ENCODE measurements at places on chromosomes 3 and 15.

DNA sequence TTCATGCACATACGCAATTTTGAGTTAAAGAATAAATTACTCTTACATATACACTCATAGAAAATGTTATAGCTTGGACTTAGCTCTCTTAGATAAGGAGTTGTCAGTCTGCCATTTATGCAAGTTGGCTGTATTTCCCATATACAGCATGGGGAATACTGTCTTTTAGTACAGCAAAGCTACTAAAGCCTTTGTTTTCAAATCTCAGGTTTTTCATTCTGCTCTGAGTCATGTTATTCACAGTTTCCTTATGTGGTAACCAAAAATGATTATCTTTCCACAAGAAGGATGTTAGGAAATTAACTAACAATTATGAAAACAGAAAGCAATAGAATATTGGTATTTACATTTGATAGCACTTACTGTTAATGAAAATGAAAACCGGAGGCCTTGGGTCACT lies 4.3 kb upstream of the TIPARP start:
- DNase-seq: no peak

- no peak for DNase-seq
Observed at GRCh38 chr3:107410606-107411005, 33.4 kb downstream of the CCDC54 start.

DNA sequence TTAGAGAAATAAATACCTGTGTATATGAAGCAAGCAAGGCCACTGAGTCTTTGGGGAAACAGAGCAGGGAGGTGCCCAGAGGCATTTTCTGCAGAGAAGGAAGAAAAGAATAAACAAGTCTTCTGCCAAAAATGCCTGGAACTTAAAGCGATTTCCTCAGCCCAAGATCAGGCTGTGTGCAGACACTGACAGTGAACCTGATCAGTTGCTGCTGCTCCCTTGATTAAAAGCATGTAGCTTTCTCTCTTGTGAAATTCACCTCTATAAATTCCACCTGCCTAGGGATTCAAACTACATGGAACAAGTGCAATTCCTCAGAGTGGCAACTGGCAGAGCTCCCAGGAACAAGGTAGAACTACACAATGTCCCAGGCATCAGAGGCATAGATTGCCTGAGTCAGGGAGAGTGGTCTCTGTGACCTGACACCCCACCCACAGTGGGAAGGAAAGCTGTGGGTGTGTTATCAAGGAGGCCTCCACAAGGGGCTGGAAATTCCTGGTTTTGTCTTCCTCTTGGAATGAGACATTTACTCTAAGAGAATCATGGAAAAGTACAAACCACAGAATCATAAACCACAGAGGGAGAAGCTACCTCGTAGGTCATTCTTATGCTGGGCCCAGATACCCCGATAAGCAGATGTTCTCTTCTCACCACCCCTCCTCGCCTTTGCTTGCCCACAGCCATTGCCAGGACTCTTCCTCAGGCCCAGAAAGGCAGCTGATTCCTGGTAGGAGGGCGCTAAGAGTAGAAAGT lies 1.8 kb upstream of the ZBTB38 start:
- peak; percentile 96 for DNase-seq

- no peak for DNase-seq
Observed at GRCh38 chr3:136106101-136106500, 90.0 kb downstream of the MSL2 start.

DNA sequence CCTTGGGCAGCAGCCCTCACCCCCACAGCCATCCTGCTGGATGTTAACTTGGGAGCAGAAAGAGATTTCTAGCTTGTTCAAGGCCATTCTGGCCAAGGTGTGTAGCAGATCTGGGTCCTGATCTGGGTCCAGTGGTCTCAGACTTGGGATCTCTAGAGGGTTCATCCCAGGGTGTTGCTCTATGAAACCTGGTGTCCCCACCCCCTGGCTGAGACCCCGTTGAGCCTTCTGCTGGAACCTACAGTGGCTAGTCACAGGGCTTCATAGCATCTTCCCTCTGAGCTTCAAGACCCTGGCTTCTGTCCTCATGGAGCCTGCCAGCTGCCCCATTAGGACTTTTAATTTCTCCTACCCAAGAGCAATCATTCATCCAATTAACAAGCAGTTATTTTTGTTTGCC lies 64.3 kb downstream of the EPHB1 start:
- no peak for DNase-seq

- DNase-seq: no peak
Observed at GRCh38 chr3:6301626-6302025, 559.3 kb upstream of the GRM7 start.

DNA sequence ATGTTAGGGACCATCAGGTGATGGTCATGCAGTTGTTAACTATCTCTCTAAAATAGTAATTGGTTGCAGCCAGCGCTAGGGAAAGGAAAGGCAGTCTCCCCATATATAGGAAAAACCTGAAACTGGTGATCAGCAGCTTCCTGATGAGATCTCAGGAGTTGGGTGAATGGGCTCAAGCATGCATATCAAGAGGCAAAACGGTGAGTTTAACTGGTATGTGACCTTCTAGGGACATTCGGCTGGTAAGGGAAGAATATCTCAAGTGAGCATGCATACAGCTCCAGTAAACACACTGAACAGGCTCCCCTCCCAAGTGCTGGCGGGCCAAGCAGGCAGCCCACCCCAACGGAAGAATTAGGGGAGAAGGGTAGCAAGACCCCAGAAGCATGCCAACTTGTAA lies 49.3 kb upstream of the ROBO2 start:
- no peak for DNase-seq

DNA sequence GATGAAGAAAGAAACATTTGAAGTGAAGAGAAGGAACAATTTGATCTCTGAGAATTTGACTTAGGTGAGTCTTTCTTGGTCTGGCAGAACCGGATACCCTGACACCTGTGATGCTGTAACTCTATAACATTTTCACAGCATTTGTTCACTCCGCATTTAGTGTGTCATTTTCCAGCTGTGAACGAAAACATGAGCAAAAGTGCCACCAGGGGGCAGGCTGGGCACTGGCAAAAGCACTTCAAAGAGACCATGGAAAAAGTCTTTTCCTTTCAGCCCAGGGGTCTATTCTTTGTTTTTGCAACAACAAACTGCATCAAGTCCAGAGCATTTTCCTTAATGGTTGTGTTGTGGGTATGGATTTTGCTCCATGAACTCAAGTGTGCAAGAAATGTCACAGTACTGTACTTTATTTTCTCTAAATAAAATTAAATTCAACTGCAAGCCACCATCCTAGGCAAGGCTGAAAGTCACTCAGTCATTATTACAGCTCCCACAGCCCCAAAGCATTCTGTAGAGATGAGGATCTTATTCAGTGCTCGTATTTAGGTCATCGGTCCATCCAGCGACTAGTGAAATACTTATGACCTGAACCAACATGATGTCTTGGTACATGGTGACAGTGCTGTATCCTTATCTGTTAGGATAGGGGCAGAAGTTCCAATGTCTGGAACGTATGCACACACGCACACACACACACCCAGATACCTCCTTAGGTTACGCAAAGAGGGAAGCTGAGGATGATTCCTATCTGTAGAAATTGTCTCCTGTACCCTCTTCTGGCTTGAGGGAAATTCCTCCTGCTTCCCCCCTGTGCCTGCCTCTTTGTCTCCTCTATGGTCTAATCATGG lies 125.5 kb downstream of the GADL1 start:
- DNase-seq: peak; percentile 63

GRCh38 chr3:51982352-51982837 lies 940 bp upstream of the ACY1 start:
- DNase-seq: no peak

- no peak for DNase-seq
Observed at GRCh38 chr3:158572766-158573060, 1.7 kb downstream of the MLF1 start.

DNA sequence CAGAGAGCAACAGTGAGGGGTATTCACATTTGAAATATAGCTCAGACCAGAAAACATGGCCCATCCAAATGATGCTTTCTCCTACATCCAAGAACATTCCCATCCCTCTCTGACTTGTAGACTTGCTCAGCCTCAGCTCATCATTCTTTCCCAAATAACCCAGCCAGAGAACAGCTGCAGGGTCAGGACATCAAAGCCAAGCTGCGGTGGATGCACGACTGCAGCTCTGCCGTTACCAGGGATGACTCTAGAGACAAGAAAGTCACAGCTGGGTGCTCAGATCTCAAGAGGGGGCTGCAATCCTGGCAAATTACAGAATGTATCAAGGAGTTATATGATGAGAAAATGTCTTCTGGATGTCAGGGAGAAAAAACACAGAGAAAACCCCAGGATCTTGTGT lies 944.3 kb downstream of the NTRK3 start:
- DNase-seq: no peak

- DNase-seq: no peak
Observed at GRCh38 chr3:101223016-101223415, 97.4 kb downstream of the IMPG2 start.

DNA sequence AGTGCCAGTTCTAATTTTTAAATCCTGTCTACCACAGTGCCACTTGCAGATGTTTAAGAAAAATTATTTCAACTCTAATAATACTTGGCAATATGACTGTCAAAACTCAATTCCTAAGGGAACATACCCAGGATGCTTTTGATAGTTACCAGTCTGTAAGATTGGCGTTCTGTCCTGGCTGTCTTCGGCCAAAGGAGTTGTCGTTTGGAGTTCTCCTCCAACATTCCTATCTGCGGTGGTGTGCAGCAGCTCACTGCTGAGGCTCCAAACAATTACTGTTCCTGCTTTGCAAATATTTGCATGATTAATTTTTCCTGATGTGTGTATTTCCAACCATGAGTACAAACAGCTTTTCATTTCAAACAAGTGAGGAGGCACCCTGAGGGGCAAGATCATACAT lies 330.8 kb upstream of the DPH6 start:
- DNase-seq: no peak

- DNase-seq: no peak
Observed at GRCh38 chr15:85422607-85423006, 42.2 kb downstream of the AKAP13 start.

- DNase-seq: peak; percentile 94
Observed at GRCh38 chr3:138686771-138687221, 78.2 kb downstream of the FAIM start.

GRCh38 chr3:99911433-99911832 lies 93.8 kb downstream of the CMSS1 start:
- no peak for DNase-seq

GRCh38 chr3:141323936-141324704 lies 44.2 kb upstream of the ZBTB38 start:
- DNase-seq: no peak

- peak; percentile 73 for DNase-seq
Observed at GRCh38 chr3:171841620-171842000, 1.5 kb upstream of the TMEM212 start.

DNA sequence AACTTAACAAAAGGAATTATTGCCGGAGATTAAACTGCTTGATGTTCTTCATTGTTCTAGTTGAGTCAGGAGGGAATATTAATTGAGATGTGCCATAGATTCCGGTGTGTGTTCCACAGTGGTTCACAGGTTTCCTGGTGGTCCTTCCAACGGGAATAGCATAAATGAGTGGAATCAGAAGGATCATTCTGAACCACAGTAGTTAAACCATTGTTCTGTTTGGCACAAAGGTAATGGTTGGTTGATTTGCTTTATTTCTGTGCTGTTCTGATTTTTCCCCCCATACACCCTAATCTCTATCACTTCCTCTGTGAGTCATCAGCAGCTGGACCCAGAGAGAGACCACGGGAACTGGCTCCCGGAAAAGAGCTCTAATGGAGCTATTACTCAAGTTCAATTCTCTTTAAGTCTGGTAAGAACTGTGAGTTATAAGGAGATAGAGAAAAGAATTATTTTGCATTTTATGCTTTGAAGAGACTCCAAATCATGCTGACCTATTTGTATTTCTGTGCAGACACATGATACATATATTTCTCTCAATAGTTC lies 627.2 kb downstream of the ZIC1 start:
- DNase-seq: peak; percentile 50

GRCh38 chr15:85541744-85542143 lies 161.3 kb downstream of the AKAP13 start:
- no peak for DNase-seq

Measured in fibroblast of upper back skin (primary cell).